ENCODE measurements at places on chromosomes 3 and 15.

- no peak for DNase-seq
These were observed 554 bp downstream of the CHST13 start for GRCh38 chr3:126524429-126524988.

GRCh38 chr3:39550354-39551051, 83.0 kb downstream of the MOBP start:
- DNase-seq = no peak

DNA sequence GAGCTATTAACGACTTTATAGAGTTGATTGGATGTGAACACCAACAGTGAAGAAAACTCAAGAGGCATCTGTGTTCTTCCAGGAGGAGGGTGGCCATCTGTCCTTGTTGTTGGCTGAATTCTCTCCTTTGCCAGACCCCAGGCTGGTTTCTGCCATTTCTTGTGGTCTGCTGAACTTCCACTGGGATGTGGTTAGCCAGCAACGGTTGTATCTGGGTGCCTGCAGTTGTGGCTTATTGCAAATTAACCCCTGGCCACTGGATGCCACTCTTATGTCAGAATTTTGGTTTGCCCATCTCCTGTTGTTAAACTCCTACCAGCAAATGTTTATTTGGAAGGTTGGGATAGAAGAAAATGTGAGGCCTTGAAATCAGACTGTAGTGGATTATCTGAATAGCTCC, 163.6 kb upstream of the TBC1D5 start:
- DNase-seq = no peak

DNA sequence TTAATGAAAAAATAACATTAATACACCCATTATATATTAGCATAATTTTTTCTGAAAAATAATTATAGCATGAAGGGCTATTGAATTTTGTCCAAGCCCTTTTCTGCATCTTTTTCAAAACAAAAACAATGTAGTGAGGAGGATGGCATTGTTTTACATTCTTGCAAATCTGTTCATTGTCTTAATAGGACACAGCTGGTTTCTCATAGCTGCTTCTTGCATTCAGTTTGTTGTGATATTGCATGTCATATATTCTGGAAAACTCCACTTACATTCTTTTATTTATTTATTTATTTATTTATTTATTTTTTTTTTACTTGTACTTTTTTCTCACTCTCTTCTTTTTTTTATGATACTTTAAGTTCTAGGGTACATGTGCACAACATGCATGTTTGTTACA, 107.4 kb downstream of the NR1D2 start:
- no peak for DNase-seq

DNA sequence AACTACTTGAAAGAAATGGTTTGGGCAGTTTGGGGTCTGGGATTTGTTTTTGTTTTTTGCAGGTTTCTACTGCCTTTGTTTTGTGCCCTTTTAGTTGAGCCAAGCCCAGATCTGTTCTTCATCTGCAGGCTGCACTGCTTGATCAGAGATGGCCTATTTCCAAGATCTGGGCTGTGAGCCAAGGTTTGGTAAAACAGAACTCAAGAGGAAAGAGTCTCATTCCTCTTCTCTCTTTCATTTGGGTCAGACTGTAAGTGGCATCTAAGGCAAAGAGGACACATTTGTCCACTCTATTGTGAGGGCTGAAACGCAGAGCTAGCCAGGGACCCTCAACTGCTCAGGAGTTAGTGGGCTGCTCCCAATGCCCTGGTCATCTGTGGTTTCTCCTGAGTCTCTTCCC, 104.4 kb upstream of the UBE3A start:
- DNase-seq = no peak

DNA sequence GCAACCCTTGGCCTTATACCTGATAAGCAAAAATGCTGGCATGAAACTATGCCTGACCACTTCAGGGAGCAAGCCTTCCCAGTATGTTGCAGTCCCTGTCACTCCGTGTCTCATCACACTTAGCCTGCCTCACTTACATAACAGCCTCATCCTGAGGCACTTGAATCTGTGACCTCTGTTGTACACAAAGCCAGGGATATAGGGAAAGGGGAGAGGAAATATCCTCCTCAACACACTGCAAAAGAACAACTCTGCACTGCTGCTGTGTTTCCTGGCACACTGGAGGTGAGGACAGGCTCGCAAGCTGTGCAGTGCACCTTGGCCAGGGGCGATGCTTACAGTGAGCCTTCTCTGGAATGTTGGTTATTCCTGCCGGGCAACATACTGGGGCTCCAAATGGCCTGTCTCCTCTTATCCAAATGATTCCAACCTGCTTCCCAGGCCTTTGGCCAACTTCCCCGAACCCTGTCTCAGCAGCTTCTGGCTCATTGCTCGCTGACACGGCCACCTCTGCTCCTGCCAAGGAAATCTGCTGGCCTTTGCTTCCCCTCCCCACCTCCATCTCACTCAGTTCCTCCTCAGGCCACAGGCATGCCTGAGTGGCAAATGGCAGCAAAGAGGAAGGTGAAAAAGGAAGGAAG, 109.2 kb downstream of the CD47 start:
- DNase-seq = no peak

GRCh38 chr3:39294446-39295183, 14.8 kb upstream of the CX3CR1 start:
- no peak for DNase-seq

- DNase-seq = no peak
These were observed 96.8 kb downstream of the PLCH1 start for GRCh38 chr3:155648013-155648591.

DNA sequence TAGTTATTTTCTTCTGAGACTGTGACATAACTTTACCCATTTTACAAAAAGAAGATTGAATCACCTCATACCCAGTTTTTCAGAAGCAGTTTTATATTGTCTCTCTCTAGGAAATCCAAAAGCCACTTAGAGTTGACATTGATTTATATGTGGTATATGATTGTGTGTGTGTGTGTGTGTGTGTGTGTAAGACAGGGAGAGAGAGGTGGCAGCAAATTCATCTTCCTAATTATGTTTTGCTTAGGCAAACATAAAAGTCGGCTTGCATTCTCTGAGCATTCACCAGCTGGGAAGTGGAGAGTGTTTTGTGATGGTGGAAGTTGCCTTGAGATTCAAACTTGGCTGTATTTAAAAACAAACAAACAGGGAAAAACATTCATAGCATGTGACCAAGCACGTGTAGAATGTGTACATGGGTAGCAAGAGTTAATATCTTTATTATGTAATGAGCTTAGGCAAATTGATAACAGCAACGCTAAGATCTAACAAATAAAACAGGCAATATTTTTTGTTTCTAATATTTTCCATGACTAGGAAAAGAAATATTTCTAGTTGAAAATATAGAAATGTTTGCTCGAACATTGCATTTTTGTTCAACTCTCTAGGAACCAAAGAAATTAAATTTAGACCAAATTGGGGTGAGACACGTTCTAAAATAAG, 64.4 kb upstream of the IGF1R start:
- no peak for DNase-seq

GRCh38 chr3:185084402-185084801, 68.5 kb downstream of the C3orf70 start:
- DNase-seq = no peak

GRCh38 chr15:77457905-77458265, 37.2 kb downstream of the HMG20A start:
- no peak for DNase-seq

- no peak for DNase-seq
These were observed 8.1 kb upstream of the VPS39 start for GRCh38 chr15:42215913-42216829.

GRCh38 chr3:34865346-34865745, 774.0 kb upstream of the ARPP21 start:
- no peak for DNase-seq

- no peak for DNase-seq
These were observed 43.6 kb upstream of the SRGAP3 start for GRCh38 chr3:9293076-9293475.

DNA sequence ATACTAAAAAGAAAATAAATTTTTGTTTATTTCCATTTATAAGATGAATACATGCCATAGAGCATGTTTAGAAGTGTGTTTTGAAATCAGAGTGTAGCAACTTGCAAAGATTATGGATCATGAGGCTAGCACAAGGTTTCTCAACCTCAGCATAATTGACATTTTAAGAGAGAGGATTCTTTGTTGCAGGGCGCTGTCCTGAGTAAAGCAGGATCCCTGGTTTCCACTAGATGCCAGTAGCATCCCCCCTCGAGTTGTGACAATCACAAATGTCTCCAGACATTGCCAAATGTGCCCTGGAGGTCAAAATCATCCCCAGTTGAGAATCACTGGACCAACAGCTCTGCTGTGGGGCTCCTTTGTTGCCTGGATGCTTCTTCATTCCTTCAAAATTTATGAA, 128.5 kb upstream of the RBMS3 start:
- DNase-seq = no peak

GRCh38 chr3:88114878-88115549, 34.7 kb upstream of the C3orf38 start:
- DNase-seq = no peak

DNA sequence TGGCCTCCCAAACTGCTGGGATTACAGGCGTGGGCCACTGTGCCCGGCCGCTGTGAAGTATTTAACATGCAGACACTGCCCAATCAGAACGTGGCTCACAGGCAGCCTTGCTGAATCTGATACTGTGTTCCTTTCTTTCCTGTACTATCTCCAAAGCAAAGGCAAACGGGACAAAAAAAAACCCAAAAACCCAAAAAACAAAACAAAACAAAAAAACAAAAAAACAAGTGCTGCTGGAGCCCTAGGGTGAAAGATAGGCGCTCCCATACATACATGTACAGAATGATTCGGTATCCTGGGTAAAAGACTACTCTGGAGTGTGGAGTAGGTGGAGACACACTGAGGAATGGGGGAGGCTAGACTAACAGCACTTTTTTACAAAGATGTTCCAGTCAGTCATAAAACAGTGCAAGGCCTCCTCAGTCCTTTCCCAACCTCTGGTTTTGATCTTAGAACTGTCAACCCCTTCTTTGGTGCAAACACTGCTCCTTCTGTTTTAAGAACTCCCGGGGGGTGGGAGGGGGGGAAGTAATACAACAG, 7.7 kb upstream of the MAP1A start:
- DNase-seq = no peak

- no peak for DNase-seq
These were observed 459.4 kb downstream of the GBE1 start for GRCh38 chr3:81302045-81302444.

- DNase-seq = no peak
These were observed 475 bp downstream of the ERC2 start for GRCh38 chr3:56467801-56468183.

GRCh38 chr3:97687734-97688133, 76.8 kb upstream of the ARL6 start:
- DNase-seq = no peak

- no peak for DNase-seq
These were observed 84.3 kb upstream of the TNFSF10 start for GRCh38 chr3:172607305-172608121.

GRCh38 chr15:83999396-84000135, 236.0 kb upstream of the GOLGA6L4 start:
- DNase-seq = no peak

GRCh38 chr3:67389176-67389575, 265.2 kb downstream of the SUCLG2 start:
- no peak for DNase-seq

DNA sequence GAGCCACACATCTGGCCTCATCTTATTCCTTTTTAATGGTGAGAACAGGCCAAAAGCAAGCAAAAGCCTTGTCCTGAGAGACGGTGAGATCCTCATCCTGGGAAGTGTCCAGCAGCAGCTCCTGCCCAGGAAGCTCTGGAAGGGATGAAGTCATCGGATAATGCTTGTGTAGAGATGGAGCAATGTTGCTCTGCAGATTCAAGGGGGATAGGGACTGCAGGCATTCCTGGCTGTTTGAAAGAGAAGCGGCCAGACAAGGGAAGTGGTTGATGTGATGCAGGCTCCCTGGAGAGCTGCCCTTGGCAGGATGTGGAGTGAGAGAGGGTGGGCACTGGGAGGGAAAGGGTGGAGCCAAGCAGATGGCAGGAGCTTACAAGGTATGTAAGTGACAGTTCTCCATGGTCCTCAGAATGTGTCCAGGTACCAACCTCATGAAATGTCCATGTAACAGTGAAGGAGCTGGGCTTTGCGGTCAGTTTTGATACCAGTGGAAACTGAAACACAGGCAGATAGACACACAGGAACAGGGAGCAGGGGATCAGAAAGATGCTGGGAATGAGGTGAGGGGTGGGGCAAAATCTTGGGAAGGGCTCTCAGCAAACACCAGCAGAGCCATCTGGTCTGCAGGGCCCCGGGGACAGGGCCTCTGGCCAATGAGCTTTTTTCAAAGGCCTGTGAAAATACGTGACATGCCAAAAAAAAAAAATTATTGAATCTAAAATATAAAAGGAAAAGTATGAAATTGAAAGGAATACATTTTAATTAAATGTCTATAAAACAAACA, 32.2 kb upstream of the LACTB start:
- DNase-seq = no peak

- no peak for DNase-seq
These were observed 424.8 kb upstream of the TGFBR2 start for GRCh38 chr3:30181581-30181980.

DNA sequence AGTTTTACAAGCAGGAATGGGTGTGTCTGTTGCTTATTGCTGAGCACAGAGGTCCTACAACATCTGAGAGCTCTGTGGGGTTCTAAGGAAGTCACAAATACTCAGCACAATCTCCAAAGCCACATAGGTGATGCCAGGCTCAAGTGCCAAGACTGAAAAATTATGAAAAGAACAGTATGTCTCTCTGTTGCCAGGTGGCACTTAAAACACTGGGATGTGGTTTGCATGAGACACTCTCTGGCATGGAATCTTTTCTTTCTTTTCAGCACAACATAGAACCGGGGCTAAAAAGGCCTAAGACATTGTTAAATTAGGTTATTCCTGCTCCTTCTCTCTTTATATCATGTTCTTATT, 127.3 kb upstream of the PRICKLE2 start:
- no peak for DNase-seq

- no peak for DNase-seq
These were observed 305.9 kb upstream of the ARRDC4 start for GRCh38 chr15:97654481-97655076.

- no peak for DNase-seq
These were observed 130.9 kb downstream of the IL1RAP start for GRCh38 chr3:190644766-190645165.

DNA sequence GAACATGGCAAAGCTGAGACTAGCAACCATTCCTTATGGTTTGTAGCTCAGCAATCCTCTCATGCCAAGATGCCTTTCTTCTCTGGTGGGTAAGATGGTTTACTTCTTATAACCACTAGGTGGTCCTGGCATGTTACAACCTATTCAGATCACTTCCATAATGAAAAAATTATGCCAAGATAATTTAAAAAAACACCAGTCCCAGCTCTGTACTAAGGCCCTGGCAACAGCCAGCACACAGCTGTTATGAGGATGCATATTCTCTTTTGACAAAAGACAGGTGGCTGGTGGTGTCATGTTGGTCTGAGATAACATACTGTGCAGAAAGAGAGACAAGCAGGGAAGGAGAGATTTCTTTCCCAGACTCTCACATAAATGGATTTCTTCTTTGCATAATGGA, 65.7 kb upstream of the FRMD4B start:
- no peak for DNase-seq

- no peak for DNase-seq
These were observed 44.4 kb downstream of the AGTR1 start for GRCh38 chr3:148742118-148742517.
